ENCODE measurements at places on chromosomes 16 and 17.

DNA sequence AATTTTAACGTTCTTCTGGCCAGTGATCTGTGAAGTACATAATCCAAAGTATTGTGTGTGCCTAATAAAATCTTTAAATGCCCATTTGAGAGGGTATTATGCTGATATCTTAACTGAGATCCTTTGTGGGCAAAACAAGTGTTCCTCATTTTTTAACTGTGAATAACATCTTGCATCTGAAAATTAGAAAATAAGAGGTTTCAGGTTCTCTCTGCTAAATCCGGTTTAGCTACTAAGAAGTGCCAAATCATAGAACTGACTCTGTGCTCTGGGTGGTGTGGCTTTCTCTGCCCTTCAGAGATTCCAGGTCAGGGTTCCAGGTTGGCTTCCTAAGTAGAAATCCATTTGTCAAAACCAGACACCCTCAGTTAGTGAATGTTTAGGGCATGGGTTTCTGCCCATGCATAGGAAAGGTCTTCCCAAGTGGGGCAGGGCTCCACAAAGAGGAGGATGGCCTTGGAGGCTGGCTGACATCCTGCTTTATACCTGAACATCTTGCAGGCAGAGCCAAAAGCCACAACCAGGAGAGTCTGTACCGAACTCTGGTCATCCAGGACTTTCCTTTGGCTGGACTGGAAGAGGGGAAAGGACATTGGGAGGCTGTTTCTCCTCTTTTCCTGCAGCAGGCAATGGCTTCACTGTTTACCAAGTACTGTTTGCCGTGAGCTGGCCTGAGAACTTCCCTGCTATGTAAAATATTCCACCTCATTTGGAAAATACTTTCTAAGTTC, 8.5 kb downstream of the ALDH3A2 start:
- DNase-seq = no peak

DNA sequence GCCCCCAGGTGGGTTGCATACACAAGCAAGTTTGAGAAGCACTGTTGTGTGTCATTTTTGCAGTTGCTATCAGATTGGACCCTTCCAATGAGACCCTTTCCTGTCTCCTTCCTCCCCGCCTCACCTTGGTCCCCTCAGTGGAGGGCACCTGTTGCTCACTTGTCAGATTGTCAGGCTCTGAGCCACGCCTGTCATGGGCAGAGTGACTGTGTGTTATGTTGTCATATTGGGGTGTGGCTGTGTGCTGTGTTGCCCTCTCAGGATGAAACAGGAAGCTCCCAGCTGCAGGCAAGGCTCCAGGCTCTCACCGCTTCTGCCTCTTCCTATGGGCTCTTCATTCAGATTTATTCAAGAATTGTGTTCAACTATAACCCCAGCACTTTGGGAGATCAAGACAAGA, 302.9 kb downstream of the CPPED1 start:
- DNase-seq = no peak

- DNase-seq = no peak
These were observed 227.4 kb upstream of the GSE1 start for GRCh38 chr16:85385463-85386331.

GRCh38 chr16:4240624-4241023, 1.3 kb downstream of the SRL start:
- DNase-seq = no peak

DNA sequence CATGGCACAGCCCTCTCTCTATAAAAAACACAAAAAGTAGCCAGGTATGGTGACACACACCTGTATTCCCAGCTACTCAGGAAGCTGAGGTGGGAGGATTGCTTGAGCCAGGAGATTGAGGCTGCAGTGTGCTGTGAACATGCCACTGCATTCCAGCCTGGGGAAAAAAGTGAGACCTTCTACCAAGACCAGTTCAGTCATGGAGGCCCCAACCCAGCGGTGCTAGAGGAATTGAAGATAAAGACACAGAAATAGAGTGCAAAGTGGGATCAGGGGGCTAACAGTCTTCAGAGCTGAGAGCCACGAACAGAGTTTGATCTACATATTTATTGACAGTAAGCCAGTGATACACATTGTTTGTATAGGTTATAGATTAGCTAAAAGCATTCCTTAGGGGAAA, 15.6 kb upstream of the CCL8 start:
- DNase-seq = no peak

- peak; percentile 71 for DNase-seq
These were observed 7.9 kb upstream of the LLGL1 start for GRCh38 chr17:18217412-18218015.

- DNase-seq = no peak
These were observed 645 bp downstream of the DNAH17 start for GRCh38 chr17:78576389-78577112.

GRCh38 chr16:22007509-22008214, at the start of gene MOSMO:
TSS of gene MOSMO (plus strand) at chr16:22008111. CDS start at chr16:22008302, 191 bp downstream.
- peak; percentile 74 for DNase-seq

DNA sequence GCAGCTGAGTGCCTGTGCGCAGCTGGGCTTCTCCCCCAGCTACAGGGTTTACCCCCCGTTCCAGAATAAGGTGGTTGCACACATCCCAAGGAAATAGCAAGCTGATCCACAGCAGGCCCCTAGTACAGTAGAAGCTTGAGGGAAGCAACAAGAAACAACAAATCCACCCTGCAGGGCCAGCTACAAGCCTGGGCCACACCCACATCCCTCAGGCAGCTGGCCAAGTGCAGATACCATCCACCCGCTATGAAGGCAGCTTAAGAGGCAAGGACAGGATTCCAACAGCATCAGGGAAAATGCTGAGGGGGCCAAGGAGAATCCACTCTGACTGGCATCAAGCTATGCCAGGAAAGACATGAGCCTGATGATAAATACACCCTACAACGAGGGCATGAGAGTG, 66.9 kb upstream of the RCVRN start:
- peak; percentile 61 for DNase-seq

DNA sequence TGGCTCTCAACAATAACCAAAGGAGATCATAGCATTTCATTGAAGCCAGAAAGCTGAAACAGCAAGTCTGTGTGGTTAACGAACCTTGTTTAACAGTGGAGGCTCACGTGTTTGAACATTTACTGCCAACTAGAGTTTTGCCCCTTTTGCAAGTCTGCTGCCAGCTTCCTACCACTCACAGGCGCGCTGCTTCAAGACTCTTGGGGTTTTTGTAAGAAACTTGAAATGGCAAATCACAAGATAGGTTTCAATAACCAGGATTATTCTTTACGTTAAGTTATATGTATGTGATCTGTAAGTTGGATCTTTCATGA, 1.2 kb downstream of the SNTB2 start:
- DNase-seq = no peak

- DNase-seq = no peak
These were observed 10.2 kb upstream of the DEF8 start for GRCh38 chr16:89938175-89938885.

GRCh38 chr17:7443499-7444485, 1.1 kb upstream of the CHRNB1 start:
- DNase-seq = peak; percentile 47

GRCh38 chr17:36920032-36921005, 17.0 kb upstream of the LHX1 start:
- DNase-seq = peak; percentile 29

GRCh38 chr16:5580296-5580695, 482.7 kb upstream of the EEF2KMT start:
- no peak for DNase-seq

GRCh38 chr16:76837872-76838271, 353.1 kb upstream of the MON1B start:
- DNase-seq = no peak

DNA sequence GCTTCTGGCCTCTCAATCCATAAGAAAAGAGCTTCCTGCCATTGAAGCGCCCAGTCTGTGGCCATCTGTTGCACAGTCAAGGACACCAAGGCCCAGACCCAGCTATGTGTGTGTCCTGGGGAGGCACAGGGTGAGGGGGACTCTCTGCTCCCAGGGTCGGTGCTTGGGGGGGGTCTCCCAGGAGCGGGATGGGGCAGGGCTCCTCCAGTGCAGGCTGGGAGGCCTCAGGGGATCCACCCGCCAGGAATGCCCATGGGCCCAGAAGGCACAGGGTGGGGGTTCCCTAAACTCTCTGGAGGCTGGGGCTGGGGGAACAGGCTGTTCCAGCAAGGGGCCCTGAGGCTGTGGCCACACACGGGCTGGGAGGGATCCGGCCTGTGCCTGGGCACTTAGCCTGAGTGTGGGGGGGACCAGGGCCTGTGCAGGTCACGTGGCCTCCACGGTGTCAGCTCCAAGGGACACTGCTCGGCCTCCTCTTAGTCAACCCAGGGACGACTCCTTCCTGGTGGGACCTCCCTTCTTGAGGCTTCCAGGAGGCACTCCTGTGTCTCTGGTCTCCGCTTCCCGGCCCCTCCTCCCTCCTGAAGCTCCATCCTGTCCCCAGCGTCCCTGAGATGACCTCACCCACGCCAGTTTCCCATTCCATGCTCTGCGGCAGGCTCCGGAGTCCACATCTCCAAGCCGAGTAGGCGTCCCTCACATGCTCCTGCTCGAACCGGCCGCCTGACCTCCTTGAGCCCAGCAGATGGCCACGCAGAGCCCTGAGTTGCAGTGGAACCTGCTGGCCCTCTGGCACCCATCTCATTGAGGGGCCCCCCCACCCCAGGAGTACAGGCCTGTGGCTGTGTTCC, 23.1 kb upstream of the BAHCC1 start:
- DNase-seq = peak; percentile 52

Measured in choroid plexus epithelial cell (primary cell).